ENCODE measurements at places on chromosomes 5 and 9.

DNA sequence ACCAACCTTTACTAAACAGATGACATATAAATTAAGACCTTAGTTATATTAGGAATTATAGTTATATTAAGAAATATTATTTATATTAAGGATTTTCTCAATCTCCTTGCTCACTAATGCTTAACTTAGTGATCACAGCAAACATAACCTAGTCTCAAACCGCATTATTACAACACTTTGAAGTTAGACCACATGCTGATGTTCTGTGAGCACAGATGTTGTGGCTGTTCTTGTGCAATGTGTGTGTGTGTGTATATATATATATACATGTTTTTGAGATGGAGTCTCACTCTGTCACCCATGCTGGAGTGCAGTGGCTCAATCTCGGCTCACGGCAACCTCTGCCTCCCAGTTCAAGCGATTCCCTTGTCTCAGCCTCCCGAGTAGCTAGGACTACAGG is 20.5 kb downstream of the ELP1 start:
- DNase-seq = no peak

- no peak for DNase-seq
These were observed 4.2 kb downstream of the MTAP start for GRCh38 chr9:21806644-21807043.

DNA sequence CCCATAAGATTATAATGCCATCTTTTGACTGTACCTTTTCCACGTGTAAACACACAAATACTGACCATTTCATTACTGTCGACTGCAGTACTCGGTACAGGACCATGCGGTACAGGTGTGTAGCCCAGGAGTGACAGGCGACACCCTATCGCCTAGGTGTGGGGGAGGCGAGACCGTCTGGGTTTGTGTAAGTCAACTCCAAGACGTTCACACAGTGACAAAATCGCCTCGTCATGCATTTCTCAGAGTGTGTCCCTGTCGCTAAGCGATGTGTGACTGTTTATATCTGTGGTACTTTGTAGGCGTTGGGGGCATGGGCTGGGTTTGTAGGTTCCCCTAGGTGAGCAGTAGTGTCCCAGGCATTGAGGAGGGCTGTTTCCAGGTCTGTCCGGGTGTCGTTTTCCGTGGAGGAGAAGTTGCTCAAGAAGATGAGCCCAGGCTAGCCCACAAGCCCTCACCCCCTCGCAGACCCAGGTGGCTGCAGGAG is 20.3 kb downstream of the NEK6 start:
- DNase-seq = no peak

- DNase-seq = no peak
These were observed 48.9 kb downstream of the WDR70 start for GRCh38 chr5:37428044-37428443.

DNA sequence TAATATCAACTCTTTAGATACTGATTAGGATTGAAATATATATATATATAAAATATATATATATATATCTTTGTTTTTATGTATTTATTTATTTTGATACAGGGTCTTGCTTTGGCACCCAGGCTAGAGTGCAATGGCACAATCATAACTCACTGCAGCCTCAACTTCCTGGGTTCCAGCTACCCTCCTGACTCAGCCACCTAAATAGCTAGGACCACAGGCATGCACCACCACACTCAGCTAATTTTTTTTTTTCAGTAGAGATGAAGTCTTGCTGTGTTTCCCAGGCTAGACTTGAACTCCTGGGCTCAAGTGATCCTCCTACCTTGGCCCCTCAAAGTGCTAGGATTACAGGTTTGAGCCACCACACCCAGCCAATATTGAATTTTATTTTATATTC is 20.6 kb upstream of the CDH6 start:
- DNase-seq = no peak

DNA sequence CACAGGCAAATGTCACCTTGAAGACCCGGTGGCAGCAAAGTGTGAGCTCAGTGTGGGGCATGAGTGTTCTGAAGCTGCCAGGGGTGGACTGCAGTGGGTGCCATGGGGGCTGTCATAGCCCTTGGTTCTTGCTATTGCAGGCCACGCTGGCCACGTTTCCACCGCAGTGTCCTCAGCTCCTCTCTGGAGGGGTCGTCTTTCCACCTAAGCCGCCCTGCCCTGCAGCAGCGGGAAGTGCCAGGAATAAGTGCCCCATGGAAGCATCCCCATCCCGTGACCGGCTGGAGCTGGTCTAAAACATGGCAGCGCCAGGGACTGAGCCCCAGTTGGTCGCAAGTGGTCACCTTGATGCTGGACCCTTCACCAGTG is 6.9 kb downstream of the OBP2B start:
- no peak for DNase-seq

GRCh38 chr9:3826178-3826577 is 300.4 kb upstream of the RFX3 start:
- no peak for DNase-seq

DNA sequence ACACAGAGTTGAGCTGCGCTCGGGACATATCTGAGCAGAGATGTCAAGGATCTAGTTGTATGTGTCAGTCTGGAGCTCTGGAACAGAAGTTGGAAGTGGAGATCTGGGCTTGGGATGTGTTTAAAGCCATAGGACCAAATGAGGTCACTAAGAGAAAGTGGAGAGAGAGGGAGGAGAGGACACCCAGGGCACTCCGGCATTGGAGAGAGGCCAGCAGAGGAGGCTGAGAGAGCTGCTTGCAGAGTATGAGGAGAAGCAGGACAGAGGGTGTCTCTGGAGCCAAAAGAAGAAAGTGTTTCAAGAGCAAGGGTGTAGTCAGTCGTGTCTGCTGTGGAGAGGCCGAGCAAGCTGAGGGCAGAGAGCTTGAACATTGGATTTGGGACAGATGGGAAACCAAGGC is 34.7 kb downstream of the ARHGEF37 start:
- no peak for DNase-seq

- no peak for DNase-seq
These were observed 22.5 kb upstream of the NINJ1 start for GRCh38 chr9:93156475-93157008.

DNA sequence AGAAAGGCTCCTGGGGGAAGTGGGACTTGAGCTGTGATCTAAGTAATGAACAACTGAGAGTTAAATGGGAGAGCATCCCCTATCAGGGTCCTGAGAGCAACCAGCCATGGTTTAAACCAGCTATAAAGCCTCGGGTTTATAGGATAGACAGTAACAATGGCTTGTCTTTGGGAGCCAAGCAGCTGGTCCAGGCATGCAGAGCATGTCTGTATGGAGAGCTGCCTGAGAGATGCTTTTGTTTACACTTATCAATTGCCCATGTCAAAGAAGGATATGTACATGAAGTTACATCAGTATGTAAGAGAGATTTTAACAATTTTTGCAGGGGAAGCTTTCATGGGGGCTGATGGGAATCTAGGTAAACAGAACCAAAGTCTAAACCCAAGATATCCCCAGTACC is 4.4 kb downstream of the TGFBI start:
- DNase-seq = no peak

GRCh38 chr5:42250-42649 is 49.7 kb upstream of the PLEKHG4B start:
- no peak for DNase-seq
